ENCODE measurements at places on chromosomes 1 and 21.

GRCh38 chr1:92736395-92736794, 48.5 kb downstream of the EVI5 start:
- no peak for DNase-seq

DNA sequence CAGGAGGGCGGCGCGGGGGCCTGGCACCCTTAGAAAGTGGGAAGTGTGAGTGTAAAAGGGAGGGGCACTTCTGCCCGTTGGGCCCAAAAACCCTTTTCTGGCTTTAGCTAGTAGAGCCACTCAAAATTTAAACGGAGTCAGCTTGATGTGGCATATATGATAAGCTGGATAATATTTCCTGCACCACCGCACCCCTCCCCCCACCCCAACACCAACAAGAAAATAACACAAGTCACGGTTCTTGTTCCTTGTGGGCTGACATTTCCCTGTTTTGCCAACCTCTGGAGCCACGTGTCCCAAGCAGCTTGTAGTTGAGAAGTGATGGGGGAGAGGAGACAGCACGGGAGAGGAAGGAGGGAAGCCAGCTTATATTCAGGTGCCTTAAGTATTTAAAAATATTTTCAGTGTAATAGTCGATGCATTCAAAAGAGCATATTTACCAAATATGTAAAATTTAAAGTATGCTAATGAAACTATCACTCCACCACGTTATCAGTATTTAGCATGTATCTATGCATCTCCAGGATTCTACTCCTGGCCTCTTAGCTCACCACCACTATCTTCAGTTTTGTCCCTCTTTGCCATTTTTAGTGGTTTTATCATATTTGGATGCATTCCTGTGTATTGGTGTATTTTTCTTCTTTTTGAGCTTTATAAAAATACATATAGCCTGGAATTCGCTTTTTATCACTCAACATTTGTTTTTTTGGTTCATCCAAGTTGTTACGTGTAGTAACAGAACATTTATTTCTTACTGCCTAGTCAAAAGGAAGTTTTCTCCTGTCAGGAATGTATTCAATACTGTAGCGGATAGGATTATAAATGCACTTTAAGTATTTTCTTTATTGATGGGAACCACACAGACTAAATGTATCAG, 773 bp upstream of the DDX59 start:
- DNase-seq = peak; percentile 25

- no peak for DNase-seq
Observed at GRCh38 chr1:160403244-160403643, 2.9 kb downstream of the VANGL2 start.

- no peak for DNase-seq
Observed at GRCh38 chr1:182478238-182478637, 28.3 kb downstream of the RGSL1 start.

DNA sequence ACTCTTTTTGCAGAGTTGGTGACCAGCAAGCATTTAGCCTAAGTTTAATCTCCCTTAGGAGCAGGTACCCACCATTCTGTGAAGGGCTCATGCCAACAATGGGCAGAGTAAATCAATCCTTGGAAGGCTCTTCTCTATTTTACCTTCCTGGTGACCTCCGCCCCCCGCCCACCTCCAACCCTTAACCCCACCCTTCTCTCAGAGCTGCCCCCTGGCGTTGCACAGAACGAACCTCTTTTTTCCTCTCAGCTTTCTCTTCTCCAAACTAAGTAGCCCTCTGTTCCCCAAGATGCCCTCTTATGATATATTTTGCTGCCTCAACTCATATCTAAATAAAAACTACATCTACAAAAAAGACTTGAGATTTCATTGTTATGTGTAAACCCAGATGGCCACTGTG, 186.8 kb downstream of the SEC16B start:
- no peak for DNase-seq
